ENCODE measurements at places on chromosomes 4 and X.

DNA sequence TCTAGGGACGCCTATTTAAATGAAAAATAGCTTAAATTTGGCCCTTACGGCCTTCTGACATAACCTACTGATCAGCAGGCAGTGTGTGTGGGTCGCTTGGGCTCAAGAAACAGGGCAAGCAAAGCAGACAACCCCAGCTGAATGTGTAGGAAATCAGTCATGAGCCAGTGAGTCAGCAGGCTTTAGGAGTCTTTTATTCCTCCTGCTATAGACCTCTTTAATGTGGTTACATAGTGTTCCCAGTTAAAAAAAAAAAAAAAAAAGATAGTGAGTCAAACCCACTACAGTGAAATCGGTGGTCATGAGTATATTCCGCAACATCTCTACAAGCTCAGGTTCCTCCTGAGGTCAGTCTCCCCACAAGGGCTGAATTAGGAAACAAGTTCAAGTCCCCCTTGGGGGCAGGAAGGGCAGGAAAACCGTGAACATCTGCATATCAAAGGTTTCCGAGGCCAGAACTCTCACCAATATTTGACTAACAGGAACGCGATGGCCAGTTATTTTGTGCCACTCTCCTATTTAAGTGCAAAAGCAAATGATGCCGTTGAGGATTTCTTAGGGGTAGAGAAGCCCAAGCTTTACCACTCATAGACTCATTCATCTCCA lies 32.7 kb downstream of the ACSL1 start:
- no peak for DNase-seq

- DNase-seq = peak; percentile 70
Observed at GRCh38 chr4:1767061-1767769, 25.9 kb upstream of the FGFR3 start.

DNA sequence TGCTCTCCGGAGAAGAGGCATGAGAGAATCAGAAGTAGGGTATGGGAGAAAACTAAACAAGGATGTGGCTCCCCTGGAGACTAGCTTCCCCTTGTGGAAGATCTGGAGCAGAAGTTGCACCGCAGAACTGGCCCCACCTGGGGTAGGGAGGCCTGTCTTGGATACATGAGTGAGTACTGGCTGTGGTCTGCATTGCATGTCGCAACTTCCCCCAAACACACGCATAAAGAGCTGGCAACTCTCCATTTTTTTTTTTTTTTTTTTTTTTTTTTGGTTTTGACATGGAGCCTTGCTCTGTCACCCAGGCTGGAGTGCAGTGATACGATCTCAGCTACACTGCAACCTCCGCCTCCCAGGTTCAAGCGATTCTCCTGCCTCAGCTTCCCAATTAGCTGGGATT lies 119.9 kb downstream of the EGF start:
- DNase-seq = no peak

- DNase-seq = no peak
Observed at GRCh38 chrX:13855689-13856450, 39.0 kb upstream of the GPM6B start.

DNA sequence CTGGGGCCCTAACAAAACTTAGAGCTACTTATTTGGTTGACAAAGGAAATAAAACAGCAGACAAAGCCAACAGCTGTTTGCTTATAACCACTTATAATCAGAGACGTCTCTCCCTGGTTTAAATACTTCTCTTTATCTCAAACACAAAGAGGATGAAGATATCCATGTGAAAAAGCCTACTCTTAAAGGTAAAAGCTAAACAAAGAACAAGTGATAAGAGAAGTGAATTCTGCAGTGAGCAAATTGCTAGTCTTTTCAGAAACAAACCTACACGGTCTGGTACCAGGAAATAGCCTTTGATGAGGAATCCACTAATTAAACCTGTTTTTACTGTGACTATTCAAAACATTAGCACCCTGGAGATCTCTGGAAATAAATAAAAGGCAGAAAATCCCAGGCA lies 46.7 kb downstream of the GRIA3 start:
- DNase-seq = no peak

- DNase-seq = no peak
Observed at GRCh38 chr4:41452484-41453225, 85.3 kb upstream of the LIMCH1 start.

DNA sequence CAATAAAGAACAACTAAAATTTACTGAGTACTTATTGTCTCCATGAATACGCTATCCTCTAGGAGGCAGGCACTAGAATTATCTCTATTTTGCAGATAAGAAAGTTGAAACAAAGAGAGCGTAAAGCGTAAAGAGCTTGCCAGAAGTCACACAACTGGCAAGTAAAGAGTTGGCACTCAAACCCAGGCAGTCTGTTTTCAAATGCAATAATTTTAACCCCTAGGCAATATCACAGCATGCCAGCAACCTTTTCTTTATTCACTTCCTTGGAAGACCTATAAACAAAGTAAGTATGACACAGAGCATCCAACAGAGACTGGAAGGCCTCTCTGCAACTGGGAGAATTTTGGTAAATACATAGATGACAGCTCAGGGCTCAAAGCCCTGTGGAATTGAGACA lies 23.2 kb upstream of the AMELX start:
- DNase-seq = no peak

GRCh38 chrX:139199933-139200332 lies 330.6 kb upstream of the F9 start:
- no peak for DNase-seq

DNA sequence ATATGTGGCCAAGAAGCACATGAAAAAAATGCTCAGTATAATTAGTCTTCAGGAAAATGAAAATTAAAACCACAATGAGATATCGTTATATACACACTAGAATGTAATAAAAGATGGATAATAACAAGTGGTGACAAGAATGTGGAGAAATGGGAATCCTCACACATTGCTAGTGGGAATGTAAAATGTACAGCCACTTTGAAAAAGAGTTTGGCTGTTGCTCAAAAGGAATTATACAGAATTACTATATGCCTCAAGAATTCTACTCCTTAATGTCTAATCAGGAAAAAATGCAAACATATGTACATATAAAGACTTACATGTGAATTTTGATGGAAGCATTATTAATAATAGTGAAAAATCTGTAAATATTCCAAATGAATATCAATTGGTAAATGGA lies 102.2 kb downstream of the SPCS3 start:
- no peak for DNase-seq

DNA sequence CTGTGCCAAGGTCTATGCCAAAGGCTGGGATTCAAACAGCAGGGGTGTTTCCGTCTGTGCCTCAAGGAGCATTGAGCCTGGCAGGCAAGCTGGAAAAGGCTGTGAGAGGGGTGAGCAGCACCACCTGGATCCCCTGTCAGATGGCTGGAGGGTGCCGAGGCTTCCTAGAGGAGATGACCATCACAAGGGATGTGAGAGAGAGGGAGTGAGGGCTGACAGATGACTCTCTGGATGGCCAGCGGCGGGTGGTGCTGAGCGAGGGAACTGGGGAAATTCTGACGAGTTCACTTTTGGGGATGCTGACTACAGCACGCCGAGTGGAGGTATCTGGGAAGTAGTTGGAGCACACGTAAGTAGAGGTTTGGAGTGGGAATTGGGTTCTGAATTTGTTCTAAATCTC lies 22.6 kb upstream of the CYP4V2 start:
- no peak for DNase-seq

- DNase-seq = no peak
Observed at GRCh38 chr4:61860376-61860775, 660.2 kb downstream of the ADGRL3 start.

DNA sequence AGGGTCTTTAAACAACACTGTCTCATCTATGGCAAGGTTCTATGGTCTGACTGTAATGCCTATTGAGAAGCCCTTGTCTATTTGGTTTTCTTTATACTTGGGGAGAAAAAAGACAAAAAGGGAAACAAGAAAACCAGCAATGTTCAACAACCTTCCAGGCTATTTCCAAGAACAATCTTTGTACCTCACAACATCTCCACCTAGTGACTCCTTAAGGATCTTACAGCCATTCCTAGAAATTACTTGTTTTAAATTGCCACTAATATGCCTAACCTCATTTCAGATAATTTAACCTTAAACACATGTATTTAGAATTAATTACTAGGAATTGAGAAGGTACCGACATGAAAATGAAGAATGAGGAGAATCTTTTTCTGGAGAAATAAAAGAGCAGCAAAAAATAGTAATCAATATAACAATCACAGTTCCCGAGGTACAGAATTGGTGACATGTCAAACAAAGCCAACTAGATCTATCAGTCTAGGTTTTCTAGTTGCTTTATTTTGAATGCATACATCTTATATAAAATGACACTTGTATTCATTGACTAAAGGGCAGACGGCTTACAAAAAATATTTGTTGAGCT lies 1.6 kb upstream of the RBM46 start:
- no peak for DNase-seq

GRCh38 chrX:134727363-134727762 lies 69.1 kb upstream of the PLAC1 start:
- no peak for DNase-seq

GRCh38 chrX:122626871-122627270 lies 557.2 kb upstream of the GRIA3 start:
- DNase-seq = no peak

- DNase-seq = no peak
Observed at GRCh38 chr4:128802680-128803628, 6.5 kb upstream of the JADE1 start.

- DNase-seq = no peak
Observed at GRCh38 chr4:91958596-91958995, 345.2 kb upstream of the GRID2 start.

- peak; percentile 48 for DNase-seq
Observed at GRCh38 chrX:2311501-2311900, 189.3 kb downstream of the DHRSX start.

- no peak for DNase-seq
Observed at GRCh38 chr4:56619160-56619559, 61.9 kb downstream of the HOPX start.

DNA sequence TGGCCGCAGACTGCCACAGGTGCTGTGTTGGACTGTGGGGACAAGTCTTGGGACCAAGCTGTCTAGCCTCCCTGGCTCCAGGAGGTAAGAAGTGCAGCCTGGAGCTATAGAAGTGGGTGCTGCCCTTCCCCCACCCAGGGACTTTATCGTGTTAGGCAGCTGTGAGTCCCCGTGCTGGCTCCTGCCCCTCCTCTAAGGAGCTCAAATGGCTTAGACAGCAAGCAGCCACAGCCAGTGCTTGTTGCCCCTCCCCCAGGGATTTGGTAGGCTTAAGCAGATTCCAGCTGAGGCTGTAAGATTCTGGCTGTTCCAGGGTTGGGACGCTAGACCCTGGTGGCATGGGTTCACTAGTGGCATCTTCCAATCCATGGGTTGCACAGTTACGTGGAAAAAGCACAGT lies 979.4 kb upstream of the PCDH10 start:
- no peak for DNase-seq

GRCh38 chr4:184310171-184310567 lies 92.5 kb upstream of the ENPP6 start:
- DNase-seq = no peak

GRCh38 chrX:46636223-46636622 lies 62.7 kb downstream of the CHST7 start:
- DNase-seq = no peak

DNA sequence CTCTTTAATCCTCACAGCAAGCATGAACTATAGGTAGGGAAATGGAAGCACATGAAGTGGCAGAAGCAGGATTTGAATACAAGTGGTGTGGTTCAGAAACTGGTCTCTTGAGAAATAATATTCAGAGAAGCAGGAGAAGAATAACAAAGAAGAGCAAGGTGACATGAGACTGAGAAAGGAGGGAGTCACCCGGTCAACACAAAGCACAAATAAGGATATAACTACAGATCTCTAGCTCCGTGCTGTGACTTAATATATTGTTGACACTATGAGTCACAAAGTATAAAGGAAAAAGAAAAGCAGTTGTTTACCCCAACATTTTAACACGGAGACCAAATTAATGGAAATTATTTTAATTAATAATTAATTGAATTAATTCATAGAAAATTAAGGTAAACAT lies 204.5 kb downstream of the CPE start:
- DNase-seq = no peak

- peak; percentile 80 for DNase-seq
Observed at GRCh38 chr4:7987148-7987989, 47.7 kb upstream of the AFAP1 start.

GRCh38 chrX:45602151-45602550 lies 401.5 kb upstream of the DIPK2B start:
- DNase-seq = no peak

- DNase-seq = peak; percentile 61
Observed at GRCh38 chrX:48025561-48025960, 18.8 kb downstream of the SPACA5 start.

DNA sequence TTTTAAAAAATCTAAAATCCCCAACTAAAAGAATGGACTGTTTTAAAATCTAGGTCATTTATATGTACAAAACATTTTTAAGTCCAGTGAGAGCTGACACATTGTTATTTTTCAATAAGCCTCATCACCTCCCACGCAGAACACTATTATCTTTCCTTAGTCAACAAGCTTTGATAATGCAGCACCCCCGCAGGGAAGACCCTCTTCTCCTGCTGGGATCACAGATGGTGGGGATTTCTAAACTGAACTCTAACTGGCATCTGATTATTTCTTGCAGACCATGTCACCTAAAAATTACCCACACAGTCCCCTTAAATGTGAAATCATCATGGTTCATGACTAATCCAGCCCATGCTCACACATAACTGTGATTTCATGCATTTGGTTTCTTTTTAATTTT lies 11.6 kb downstream of the SYTL4 start:
- DNase-seq = peak; percentile 25

- no peak for DNase-seq
Observed at GRCh38 chrX:129771266-129771995, 8.3 kb upstream of the SASH3 start.

DNA sequence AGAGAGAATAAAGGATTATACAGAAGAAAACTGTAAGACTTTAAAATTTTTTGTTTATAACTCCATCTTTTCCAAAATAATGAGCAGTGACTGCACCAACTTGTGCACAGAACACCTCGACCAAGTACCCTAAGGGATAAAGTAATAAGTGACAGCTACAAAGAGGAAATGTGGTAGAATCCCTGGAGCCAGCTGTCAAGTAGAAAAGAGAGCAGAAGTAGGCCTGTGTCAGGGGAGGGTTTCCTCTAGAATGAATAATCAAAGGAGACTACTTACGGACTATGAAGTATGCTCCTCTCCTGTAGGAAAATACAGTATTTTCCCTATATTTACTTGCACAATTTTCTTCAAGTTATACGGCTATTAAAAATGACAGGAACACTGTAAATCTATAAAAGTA lies 1.2 kb downstream of the EIF1AX start:
- DNase-seq = no peak

GRCh38 chr4:101230801-101231426 lies 116.4 kb downstream of the PPP3CA start:
- no peak for DNase-seq

- DNase-seq = no peak
Observed at GRCh38 chr4:88645994-88646393, 51.6 kb downstream of the NAP1L5 start.

- no peak for DNase-seq
Observed at GRCh38 chr4:187118166-187118565, 394.5 kb upstream of the FAT1 start.

DNA sequence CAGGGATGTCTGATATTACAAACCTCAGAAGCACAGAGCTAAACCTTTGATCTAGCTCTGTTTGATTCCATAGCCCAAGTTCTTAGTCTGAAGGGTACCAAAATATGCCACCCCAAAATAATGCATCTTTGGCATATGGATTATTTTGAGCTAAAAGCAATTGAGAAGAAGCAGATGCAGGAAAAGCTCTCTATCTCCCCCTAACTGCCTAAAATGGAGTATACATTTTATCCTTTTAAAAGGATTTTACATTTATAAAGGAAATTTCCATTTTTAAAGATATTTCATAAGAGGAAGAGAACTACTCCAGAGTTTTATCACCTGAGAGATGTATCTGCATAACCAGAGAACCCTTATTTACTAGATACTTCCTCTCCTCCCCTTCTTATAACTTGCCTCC lies 158.7 kb downstream of the ZNF674 start:
- no peak for DNase-seq

GRCh38 chr4:89324671-89325070 lies 17.1 kb upstream of the GPRIN3 start:
- DNase-seq = no peak

All from retina (tissue), 1 donor.